Activated CD4-positive, alpha-beta T cell treated with anti-CD3 and anti-CD28 coated beads, Interleukin-2, amount 50 U/mL, for 4 hours (primary cell): ENCODE measurements at places on chromosomes 1 and 21.

DNA sequence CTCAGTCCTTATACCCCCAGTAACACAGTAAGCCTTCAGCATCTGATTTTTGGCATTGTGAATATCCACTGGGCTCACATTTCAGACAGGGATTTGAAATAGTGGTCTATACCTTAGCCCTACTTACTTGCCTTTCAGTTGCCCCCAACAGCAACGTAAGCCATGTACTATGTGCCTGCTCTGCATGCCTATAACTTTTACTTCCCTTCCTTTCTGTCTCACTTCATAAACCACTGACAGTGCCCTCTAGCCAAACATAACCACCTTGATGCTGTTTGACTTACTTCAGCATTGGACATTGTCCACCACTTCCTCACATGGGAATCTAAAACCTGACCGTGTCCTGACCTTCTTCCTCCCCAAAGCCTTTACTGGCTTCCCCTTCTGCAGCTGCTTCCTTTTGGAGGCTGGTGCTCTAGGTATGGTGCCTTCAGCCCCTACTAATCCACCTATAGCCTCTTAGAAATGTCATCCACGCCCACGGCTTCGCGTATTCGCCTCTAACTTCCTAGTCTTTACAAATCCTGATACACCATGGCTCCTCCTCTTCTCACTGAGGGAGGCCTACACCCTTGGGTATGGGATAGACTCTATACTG lies 3.6 kb upstream of the ZNF672 start:
- DNase-seq = no peak

GRCh38 chr1:221327954-221328353 lies 413.9 kb downstream of the DUSP10 start:
- DNase-seq = no peak

- no peak for DNase-seq
Measured at GRCh38 chr1:158055854-158056253, 62.4 kb downstream of the KIRREL1 start.

DNA sequence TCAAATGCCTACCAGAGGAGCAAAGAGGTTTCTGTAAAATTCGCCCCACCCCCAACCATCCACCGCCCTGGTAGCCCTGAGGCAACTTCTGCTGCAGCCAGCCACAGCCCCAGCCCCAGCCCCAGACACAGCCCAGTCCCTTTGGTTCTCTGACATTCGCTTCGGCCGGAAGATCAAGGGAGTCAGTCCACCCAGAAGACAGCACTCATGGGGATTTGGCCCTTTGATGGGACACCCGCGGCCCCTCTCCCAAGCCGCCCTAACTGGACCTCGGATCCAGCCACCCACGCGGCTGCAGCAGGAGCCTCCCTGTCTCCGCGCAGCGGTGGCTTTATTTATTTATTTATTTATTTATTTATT lies 3881.0 kb downstream of the SRGAP2C start:
- no peak for DNase-seq
